ENCODE measurements at places on chromosomes 6 and 20.

DNA sequence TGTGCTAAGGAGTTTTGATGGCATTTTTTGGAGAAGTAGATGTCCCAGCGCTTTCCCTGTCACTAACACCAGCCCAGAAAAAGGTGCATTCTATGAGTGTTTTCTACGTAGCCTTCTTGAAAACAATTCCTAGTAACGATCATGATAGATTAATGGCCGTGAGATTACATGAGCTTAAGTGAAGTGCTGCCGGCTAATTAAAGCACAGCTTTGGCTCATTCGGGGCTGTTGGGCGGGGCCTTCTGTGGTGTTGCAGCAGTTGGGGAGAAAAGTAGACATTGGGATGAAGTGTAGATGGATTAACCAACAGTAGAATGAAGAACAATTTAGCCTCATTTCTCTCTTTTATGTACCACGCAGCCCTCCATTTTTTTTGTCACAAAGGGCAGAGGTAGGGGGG lies 20.8 kb upstream of the TRAF3IP2 start:
- no peak for DNase-seq

GRCh38 chr20:2825761-2826160 lies 9.6 kb downstream of the TMEM239 start:
- no peak for DNase-seq

DNA sequence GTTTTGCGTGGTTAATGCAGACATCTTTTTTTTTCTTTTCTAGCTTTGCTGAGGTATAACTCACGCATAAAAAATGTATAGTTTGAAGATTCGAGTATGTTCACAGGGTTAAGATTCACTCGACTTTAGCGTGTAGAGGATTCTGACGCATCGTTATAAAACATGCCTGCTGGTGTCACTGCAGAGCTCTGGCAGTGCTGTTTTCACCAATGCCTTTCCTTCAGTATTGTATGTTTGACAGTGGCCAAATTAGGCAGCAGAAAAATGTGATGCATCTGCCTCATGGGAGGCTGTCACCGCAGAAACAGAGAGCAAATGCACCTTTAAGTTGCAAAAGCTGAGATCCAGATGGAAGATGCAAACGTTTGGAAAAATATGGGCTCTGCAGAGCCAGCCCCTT lies 18.0 kb upstream of the SIRPB2 start:
- DNase-seq, result no peak

- DNase-seq, result no peak
These were observed 285.4 kb upstream of the FLRT3 start for GRCh38 chr20:14622796-14623195.

DNA sequence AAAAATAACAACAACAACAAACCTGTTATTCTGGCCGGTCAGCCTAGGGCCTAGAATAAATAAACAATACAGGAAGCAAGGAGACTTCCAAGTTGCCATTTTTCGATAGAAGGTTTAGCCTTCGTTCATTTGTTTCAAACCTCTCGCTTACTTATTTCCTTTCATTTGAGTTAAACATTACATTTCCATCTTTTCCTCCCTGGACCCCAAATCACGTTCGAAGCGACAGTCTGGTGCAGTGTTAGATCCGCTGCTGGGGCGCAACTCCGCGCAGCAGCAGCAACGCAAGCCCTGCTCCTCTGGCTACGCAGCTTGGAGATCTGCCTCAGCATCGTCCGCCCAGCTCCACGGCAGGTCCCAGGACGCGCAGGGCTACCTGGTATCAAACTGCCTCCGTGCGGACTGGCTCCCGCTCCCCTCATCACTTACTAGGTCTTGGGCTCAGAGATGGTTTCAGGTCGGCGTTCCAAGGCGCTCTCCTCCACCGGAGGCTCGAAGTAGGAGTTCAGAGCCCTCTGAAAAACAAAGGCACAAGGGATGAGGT lies 530 bp downstream of the TDP2 start:
- DNase-seq, result no peak

DNA sequence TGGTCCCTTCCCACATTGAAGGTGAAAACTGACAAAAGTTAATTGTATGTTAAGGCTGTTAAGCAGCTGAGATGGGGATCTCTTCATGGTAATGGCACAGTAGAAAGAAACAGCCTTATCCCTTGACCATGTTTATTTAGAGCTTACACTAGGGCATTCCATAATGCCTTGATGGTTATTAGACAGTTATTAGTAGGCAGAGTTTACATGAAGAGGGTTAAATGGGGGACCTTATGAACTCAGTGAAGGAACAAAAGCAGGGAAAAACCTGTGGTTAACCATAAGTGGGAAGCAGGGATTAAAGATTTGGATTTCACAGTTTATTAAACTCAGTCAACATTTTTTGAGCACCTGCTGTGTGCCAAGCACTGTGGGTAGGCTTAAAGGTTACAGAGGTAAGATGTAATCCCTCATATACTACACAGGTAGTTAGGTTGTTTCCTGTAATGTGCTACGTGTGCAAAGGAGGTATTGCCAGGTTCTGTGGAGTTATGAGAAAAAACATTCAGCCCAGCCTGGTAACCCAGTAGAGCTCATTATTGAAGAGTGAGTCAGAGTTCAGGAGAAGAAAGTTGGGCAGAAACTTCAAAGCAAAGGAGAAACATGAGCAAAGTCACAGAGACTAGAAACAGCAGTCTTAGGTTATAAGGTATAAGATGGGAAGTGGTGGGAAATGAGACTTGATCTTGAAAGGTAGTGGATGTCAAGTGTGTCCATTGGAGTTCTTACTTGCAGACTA lies 32.3 kb upstream of the GNRH2 start:
- DNase-seq, result no peak

DNA sequence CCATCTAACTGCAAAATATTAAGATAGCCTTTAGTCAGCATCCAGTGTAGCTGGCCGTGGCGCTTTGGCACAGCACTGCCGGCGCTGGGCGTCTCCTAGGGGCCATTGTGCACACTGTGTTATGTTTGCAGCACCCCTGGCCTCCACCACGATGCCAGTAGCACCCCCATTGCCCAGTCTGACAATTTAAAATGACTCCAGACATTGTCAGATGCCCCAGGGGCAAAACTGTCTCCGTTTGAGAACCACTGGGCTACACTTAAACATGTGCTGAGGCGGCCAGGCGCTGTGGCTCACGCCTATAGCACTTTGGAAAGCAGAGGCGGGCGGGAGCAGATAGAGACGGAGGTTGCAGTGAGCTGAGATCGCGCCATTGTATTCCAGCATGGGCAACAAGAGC lies 6.0 kb upstream of the MTG2 start:
- no peak for DNase-seq

DNA sequence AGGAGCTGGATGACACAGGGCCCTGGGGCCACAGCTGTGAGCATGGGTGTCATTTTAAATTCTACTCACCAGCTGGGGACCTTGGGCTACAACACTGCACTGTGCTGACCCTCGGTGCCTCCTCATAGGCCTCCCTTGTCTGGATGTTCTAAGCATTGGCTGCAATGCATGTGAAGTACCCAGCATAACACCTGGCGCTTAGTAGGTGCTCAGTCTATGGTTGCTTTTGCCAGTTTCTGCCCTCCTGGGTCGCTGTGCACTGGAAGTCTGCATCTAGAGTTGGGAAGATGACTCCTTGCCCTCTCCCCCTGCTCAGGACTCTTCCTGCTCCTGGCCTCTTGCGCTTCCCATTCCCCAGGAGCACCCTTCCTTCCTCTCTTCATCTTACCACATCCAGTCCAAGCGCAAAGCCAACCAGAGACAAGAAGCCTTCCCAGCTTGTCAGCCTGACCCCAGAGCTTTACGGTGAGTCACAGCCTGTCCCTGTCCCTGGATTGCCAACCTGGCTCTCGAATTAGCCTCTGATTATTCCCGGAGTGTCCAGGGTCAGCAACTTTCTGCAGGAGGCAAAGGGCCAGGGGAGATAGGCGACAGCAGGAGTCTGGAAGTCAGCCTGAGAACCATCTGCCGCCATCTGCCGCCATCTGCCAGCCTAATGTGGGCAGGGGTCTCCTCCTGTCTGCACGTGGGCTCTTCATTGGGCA lies 8.8 kb downstream of the SLC13A3 start:
- DNase-seq, result no peak

DNA sequence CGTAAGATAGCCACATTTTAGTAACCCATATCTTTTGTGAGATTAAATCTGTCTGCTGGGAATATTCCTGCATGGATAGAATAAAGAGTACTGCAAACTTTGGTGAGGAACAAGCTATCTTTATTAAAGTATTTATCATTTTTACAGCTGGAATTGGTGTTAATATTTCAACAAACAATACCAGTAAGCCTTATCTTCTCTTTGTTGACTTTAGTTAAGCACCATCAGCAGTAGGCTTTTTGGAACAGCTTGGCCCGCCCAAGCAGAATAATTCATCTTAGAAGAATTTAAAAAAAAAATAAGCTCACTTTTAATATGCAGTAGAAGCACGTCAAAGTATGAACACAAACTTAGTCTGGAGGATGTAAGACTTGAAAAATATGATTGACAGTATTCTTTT lies 917.8 kb upstream of the ADGRB3 start:
- DNase-seq, result no peak

- DNase-seq, result no peak
These were observed 171.1 kb downstream of the PREX1 start for GRCh38 chr20:48656661-48657211.

GRCh38 chr6:145809785-145810184 lies 4.8 kb downstream of the FBXO30 start:
- DNase-seq, result no peak

DNA sequence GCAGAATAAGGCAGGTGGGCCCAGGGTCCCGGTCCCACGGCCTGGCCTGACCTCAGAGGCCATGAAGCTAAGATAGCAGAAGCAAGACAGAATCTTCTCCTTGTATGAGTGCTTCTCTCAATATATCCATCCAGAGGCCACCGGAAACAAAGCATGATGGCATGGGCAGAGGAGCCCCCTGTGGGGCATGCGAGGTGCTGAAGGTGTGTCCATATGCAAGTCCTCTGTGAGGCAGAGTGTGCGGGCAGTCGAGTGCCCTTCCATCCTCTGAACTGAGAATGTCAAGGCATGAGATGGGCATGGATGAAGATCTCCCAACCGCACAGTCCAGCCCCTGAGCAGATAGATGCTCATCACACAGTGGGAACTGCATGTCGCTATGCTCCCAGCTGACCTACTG lies 9.8 kb upstream of the GGTLC1 start:
- DNase-seq, result no peak

DNA sequence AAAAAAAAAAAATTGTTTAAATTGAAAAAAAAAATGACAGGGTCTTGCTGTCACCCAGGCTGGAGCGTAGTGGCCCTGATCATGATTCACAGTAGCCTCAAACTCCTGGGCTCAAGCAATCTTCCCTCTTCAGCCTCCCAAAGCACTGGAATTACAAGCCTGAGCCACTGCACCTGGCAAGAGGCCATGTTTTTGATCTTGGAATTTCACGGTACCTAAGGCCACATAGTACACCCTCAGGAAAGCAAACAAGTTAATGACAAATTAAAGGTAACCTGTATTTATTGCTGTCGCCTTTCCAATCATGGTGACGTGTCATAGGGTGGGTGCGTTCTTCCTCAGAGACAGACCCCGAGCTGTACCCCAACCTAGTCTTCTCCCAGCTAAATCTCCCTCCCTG lies 79.2 kb downstream of the LINC00237 start:
- DNase-seq, result no peak

GRCh38 chr6:144477396-144477795 lies 192.3 kb downstream of the UTRN start:
- DNase-seq, result no peak

GRCh38 chr6:136035378-136036070 lies 184.0 kb downstream of the PDE7B start:
- no peak for DNase-seq

DNA sequence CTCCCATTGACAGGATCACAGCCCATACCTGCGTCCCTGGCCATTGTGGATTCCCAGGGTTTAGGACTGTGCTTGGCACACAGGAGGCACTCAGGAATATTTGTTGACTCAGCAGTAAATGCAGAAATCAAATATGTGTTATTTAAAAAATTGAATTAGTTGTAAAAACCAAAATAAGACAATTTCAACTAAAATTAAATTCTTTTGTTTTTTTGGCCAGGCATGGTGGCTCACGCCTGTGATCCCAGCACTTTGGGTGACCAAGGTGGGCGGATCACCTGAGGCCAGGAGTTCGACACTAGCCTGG lies 85.3 kb downstream of the ZDHHC14 start:
- no peak for DNase-seq

GRCh38 chr20:19275038-19275629 lies 62.7 kb downstream of the SLC24A3 start:
- no peak for DNase-seq

- no peak for DNase-seq
These were observed 56.2 kb downstream of the BMP7 start for GRCh38 chr20:57210054-57210910.

DNA sequence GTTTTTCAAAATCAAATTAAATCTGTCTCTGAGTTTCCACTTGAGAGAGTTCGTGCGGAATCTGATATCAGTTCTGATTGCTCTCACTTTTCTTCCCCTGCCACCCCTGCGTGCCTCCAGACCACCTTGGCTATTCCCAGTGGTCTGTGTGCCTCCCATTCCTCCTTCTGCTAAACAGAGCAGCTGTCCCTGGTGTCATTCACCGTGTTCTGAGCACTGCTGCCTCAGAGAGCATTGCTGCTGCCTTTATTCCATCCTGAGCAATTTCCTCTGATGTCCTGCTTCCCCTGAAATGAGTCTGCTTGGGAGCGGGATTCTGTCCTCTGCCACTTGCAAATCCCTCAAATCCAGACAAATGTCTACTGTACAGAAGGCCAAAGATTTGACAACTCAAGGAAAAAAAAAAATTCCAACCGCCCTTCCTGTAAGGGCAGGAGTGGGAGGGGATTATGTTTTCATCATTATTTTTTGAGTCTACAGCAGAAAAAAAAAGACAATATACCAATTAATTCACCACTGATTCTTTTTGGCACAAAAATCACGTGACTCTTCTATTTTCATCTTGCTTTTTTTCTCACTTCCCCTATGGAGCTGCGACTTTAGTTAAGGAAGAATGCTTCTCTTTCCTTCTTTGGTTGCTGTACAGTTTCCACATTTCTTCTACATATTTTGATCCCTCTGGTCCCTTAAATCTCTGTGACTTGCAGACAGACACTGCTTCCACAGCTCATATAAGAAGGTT lies 833.0 kb downstream of the EPHA7 start:
- no peak for DNase-seq

DNA sequence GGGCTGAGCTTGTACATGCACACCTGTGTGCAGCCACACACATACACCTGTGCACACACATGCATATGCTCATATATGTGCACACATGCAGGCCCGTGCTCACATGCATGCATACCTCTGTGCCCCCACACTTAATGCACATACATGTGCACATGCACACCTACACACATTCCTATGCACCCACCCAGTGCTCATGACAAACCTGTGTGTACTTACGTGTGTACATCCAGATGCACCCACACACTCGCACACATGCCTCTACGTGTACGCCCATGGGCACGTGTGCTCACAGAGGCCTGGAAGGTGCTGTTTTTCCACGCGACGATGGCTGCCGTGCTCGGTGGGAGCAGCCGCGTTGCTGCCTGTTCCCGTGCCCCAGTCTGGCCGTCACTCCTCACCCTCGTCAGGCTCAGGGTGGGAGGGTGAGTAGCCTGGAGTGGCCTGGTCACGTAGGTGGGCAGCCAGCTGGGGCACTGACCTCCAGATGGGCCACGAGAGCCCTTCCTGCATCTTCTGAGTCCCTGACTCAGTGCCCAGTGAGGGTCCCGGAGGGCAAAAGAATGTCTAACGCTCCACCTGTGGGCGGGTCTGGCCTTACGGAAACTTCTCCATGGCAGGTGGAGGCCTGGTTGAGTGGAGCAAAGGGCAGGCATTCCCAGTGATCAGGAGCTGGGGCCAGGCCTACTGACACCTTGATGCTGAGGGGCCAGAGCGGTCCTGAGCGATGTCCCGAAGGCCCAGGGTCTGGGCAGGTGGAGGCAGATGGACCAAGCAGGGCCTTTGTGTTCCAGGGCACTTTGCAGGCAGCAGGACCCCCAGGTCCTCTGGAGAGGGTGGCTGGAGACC lies 8.0 kb upstream of the GATA5 start:
- no peak for DNase-seq

GRCh38 chr6:1110941-1111349 lies 201.0 kb upstream of the FOXQ1 start:
- no peak for DNase-seq
